H4 (cell line): ENCODE measurements at places on chromosomes 2 and 18. TPM values are rescaled to one million over a fixed set of nuclear protein-coding genes. Genes with fewer than 3 reads are reported as not detected.

DNA sequence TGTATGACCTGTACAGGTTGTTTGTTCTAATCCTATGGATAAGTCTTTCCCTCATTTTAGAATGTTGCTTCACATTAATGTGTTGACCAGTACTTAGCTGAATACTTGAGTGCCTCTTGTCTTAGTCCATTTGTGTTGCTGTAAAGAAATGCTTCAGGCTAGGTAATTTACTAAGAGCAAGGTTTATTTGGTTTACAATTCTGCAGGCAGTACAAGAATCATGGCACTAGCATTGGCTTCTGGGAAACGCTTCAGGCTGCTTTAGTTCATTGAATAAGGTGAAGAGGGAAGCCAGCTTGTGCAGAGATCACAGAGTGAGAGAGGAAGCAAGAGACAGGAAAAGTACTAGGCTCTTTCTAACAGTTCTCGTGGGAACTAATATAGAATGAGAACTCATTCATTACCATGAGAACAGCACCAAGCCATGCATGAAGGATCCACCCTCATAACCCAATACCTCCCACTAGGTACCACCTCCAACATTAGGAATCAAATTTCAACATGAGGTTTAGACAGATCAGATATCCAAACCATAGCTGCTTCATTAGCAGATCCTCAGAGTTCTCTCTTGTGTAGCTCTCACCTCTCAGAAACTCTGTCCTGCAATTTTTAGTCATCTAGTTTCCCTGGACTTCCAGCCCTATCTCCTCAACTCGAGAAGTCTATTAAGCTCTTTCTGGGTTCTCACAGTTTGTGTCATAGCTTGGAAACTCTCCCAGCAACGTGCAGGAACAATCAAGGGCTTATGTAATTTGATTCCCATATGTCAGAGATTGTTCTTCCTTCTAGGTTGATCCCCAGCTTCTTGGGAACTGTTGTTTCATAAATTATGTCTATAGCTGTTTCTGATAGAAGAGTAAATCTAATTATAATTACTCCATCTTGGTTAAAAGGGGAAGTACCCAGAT lies 2082.3 kb upstream of the CELF4 start:
- DNase-seq = peak; percentile 66

DNA sequence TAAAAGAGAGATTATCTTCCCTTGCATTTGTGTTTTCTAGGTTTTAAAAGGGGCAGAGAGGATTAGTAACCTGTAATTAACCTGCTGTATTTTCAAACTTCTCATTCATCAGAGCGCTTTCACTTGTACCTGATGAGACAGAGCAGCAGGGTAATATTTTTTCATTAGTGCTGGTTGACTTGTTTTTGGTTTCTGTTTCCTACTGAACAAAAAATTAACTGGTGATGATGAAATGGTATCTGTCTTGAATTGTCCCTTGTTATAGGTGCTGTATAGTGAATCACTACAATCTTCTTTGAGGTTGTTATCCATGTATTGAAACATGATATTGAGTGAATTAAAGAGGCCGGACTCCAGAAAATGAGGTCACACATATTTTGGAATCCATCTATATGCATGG lies 37.9 kb downstream of the CDH20 start:
- no peak for DNase-seq

- DNase-seq = no peak
Observed at GRCh38 chr2:118943286-118943685, 1.3 kb downstream of the MARCO start.

DNA sequence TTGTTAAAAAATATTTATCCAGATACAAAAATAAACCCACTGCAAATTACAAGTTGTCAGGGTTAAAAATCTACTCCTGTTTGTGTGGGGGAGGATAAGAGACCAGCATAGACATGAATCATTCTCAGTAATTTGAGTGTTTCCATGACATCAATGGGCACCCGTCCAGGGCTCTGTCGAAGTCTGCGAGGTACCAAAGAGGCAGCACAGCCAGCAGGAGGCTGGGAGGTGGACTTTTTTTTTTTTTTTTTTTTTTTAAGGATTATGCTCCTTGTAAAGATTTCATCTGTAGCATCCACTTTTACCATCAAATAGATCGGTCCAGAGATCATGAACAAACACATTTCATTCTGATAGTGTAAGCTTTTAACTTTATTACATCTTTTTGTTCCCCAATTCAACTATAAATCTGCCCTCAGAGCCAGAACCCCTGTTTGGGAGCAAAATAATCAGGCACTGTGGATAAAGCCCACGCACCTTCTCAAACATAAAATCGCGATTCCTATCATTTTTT lies 182.0 kb downstream of the TCF4 start:
- DNase-seq = peak; percentile 89

- DNase-seq = no peak
Observed at GRCh38 chr2:9964334-9964980, 13.0 kb downstream of the GRHL1 start.

ATOH8 gene
- total RNA-seq = 13.1 and 13.6 TPM in 2 replicates

- DNase-seq = no peak
Observed at GRCh38 chr2:60830991-60831390, 50.4 kb upstream of the REL start.

TRIM54 gene
- 0.35 TPM in 1 of 2 replicates, not detected in the other for total RNA-seq

DNA sequence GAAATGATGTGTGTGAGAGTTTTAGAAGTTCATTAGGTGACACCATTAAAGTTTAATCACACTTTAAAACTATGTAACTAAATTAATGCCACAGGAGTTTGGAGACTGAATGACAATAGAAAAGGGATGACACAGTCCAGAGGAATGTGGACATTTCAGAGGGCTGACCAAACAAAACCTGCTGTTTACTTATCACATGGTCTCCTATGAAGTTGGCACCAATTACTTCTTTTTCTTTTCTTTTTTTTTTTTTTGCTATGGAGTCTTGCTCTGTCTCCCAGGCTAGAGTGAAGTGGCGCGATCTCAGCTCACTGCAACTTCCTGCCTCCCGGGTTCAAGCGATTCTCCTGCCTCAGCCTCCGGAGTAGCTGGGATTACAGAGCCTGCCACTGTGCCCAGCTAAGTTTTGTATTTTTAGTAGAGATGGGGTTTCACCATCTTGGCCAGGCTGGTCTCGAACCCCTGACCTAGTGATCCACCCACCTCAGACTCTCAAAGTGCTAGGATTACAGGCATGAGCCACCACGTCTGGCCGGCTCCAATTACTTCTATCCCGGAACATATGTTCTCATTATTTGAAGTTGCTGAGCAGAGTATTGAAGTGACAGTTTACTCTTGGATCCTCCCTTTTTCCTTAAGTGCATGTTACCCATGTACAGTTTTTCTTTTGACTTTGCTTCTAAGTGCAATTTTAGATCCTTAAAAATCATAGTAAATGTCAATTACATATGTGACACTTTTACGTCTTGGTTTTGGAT lies 4.3 kb downstream of the AGPS start:
- peak; percentile 86 for DNase-seq

- no peak for DNase-seq
Observed at GRCh38 chr2:190819840-190820301, 60.8 kb upstream of the GLS start.

- no peak for DNase-seq
Observed at GRCh38 chr2:230991598-230991997, 4.3 kb upstream of the SPATA3 start.

TMEM200C gene
- 0.31 and 0.35 TPM in 2 replicates for total RNA-seq

DNA sequence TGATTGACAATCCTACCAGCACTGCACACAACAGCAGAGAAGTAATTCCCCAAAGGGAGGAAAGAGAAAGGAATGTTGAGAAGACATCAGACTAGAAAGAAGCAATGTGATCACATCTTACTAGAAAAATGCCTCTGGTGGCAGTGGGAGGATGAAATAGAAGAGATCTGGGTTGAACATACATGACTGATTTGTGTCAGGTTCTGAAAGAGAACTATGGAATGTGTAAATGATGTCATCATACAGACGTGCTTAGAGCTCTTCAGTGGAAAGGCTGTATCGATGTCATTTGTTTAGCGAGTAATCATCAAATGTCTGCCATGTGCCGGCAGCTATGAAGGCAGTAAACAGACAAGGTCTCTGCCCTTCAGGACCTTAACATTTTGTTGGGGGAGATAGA lies 24.9 kb downstream of the GORASP2 start:
- no peak for DNase-seq

GRCh38 chr2:236901956-236902355 lies 183.7 kb upstream of the COPS8 start:
- no peak for DNase-seq

- no peak for DNase-seq
Observed at GRCh38 chr2:4803396-4803795, 888.8 kb upstream of the SOX11 start.

RUFY4 gene
- total RNA-seq = not detected in 2 replicates

DNA sequence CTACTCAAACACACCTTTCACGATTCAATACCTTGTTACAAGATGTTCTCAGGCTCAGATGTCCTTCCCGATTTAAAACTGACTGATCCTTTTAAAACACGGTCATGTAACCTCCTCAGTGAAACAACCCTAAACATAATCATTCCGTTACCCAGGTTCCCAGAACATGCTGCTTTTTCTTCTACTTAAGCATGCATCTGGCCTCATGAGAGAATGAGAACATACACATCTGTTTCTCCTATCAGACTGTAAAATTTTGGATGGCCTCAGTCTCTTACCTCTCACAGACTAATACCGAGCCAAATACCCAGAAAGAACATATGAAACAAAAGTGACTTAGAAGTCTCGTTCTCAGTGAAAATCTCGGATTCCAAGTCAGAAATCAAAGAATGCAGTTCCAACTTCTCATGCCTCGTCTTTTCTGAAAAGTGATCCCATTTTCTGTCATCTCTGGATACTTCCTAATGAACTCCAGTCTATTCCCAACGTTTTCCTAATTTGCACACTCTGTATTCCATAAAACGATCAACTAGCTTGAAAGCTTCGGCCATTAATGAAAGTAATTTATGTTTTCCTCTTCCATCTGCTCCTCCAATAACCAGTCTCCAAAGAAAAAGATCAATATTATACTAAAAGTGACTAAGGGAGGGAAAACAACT lies 919 bp downstream of the SF3B1 start:
- DNase-seq = no peak

GRCh38 chr2:220293966-220294365 lies 666.5 kb downstream of the SLC4A3 start:
- no peak for DNase-seq

SCN1A gene
- 0.04 TPM in 1 of 2 replicates, not detected in the other for total RNA-seq

SULT1C3 gene
- not detected in 2 replicates for total RNA-seq

DNA sequence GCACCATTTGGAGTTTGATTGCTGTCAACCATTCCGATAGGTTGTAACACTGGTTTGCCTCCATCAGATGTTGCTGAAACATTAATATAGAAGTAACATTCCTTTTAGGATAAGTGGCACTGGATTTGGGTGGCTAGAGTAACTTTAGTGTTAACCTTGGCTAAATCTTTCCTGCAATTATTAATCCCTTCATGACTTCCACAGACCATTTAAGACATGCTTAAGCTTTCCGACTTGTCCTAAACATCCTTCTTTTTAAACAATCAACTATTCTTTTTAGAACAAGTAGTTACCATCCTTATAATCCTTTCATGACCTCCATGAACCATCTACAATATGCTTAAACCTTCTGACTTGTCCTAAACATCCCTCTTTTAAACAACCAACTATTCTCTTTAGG lies 465.5 kb downstream of the DCDC2C start:
- DNase-seq = no peak

DNA sequence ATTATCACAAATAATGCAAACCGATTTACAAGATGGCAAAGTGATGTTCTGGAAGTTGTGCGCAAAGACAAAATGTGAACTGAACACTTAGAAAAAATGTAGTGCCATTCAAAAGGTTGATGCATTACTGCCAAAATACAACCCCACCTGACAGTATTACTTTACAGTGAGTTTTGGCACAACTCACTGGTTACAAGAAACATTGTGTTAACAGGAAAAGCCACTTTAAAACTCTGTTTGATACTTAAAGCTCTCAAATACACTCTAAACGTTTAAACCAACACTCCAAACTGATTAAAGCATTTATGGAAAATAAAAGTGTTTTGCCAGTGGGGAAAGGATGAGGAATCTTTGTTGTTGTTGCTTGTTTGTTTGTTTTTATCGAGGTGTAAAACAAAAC lies 173.4 kb upstream of the SATB2 start:
- DNase-seq = no peak

GAD1 gene
- total RNA-seq = 2.2 and 4.3 TPM in 2 replicates

GRCh38 chr2:26898480-26899078 lies 50.6 kb downstream of the DPYSL5 start:
- no peak for DNase-seq

DNA sequence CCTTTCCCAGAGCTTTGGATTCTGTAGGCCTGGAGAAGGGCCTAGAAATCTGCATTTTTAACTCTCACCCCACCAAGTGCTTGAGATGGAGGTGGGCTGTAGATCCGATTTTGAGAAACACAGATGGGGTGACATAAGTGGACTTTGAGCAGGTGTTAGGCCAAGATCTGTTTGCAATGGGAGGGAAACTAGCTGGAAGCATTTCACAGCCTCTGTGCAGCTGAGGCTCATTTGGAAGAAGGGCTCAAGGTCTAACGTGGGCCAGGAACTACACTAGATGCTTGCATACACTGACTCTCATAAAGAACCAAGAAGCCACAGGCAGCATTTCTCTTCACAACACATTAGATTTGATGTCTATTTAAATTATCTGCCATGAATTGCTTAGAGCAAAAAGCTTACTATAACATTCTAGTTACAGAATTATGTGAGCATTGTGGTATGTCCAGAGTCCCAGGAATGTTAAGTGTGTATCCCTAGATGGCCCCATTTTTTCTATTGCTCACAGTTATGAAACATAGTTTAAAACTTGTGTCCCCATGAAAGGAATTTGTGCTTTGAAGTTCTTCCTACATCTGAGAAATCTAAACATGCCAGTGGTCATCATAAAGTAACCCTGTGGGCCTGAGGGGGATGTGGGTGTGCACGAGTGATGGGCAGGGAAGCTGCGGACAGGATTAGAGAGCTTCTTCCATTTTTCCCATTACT lies 77.2 kb downstream of the CD28 start:
- DNase-seq = no peak

- no peak for DNase-seq
Observed at GRCh38 chr18:74400813-74401212, 56.3 kb downstream of the DIPK1C start.

LIPG gene
- total RNA-seq = 0.17 and 0.49 TPM in 2 replicates

GRCh38 chr2:158214431-158214830 lies 112.8 kb downstream of the UPP2 start:
- peak; percentile 67 for DNase-seq

DNA sequence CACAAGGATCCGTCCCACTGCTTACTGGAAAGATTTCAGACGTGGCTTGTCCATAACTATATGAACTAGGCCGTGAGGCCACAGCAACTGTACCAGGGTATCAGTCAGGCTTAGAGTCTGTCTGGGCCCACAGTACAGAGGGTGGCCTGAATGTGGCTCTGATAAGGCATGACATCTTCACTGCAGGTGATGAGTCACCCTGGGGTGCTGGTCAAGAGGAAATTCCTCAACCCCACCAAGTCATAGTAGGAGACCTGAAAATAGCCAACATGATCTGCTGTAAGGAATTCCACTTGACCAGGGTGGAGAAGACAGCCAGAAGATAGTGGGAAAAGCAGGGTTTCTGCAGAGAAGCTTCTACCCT lies 107.7 kb downstream of the INHBB start:
- DNase-seq = no peak

GLB1L gene
- total RNA-seq = 5.7 and 7.6 TPM in 2 replicates

GRCh38 chr18:7940971-7941370 lies 373.9 kb downstream of the PTPRM start:
- DNase-seq = no peak

UNC50 gene
- 68.5 and 78.7 TPM in 2 replicates for total RNA-seq

DOCK10 gene
- 10.8 and 22.8 TPM in 2 replicates for total RNA-seq

- DNase-seq = no peak
Observed at GRCh38 chr2:102520801-102521200, 47.8 kb downstream of the SLC9A4 start.
